Fibroblast of lung (primary cell): ENCODE measurements at places on chromosomes 13 and 19.

DNA sequence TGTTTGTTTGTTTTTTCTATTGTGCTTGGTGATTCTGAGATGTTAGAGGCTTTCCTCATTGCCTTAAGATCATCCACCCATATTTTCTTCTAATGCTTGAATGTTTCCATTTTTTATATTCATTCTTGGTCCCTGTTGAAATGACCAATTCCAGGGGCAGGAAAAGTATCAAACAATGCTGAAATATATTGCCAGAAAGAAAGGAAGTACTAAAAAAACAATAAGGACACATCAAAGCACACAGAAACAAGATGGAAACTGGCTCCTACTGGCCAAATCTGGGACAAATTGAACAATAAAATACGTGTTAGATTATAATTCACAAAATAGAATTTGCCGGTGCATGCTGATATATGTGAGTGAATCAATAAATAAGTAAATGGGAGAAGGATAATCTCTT, 23.9 kb downstream of the ZDHHC20 start:
- DNase-seq, result no peak

DNA sequence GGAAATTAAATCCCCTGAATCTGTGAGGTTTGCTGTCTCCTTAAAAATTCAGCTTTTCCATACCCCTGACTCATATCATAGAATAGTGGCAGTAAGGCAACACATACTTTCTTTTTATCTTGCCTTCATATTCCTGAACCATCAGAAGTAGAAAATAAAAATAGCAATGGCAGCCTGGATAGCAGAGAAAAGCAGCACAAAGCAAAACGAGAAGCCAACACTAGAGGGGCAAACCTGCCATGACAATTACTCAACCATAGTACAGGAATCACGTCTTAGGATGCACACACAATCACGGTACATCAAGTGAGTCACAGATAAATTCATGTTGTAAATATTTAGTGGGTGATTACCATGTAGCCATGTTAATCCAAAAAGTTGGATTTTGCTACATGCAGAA, 343.0 kb downstream of the ITGBL1 start:
- DNase-seq, result no peak

DNA sequence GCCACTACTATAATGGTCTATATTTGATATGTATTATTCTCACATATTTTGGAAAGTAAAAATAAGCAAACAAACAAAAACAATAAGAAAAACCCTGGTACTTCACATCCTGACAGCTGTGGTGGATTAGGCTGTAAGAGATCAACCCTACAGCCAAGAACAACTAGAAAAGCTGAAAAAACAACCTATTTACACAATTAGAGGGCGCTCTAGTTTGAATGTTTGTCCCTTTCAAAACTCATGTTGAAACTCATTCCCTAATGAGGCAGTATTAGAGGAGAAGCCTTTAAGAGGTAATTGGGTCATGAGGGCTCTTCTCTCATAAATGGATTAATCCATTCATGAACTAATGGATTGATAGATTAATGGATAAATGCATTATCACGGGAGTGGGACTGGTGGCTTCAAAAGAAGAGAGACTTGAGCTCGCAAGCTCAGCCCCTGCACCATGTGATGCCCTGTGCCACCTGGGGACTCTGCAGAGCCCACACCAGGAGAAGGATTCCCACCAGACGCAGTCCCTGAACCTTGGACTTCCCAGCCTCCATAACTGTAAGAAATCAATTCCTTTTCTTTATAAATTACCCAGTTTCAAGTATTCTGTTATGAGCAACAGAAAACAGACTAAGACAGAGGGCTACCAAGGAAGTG, 733.9 kb upstream of the ARGLU1 start:
- peak; percentile 26 for DNase-seq

DNA sequence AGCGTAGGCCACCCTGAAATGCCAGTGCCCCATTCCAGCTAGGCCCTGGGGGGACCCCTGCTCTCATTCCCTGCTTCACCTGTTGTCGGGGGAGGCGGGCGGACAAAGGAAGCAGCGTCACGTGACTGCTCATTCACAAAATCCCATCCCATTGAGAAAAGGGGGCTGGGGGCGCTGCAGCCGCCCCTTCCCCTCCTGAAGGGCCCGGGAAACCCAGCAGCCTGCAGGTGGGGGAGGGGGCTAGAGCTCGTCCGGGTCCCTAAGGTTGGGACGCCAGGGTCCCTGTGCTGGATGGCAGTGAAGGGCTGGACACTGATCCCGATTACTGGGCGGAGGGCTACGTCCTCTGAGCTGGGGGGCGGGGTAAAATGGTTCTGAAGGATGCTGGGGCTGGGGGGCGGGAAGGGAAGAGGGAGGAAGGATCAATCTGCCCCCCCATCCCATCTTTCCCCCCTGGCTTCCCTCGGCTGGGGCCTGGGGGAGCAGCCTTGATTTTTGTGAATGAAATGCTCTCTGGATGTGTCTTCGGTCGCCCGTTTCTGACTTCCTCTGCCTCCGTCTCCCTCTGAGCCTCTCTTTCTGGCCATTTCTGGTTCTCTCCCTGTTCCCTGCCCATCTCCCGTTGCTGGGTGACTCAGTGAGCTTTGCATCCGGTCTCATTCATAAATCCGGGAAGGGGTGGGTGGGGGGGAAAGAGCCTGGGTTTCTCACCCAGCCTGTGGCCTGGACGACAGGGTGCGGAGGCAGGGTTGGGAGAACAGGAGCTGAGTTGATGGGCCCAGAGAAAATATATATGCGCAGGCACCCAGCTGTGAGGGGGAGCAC, 816 bp downstream of the SPRED3 start:
- peak; percentile 75 for DNase-seq

DNA sequence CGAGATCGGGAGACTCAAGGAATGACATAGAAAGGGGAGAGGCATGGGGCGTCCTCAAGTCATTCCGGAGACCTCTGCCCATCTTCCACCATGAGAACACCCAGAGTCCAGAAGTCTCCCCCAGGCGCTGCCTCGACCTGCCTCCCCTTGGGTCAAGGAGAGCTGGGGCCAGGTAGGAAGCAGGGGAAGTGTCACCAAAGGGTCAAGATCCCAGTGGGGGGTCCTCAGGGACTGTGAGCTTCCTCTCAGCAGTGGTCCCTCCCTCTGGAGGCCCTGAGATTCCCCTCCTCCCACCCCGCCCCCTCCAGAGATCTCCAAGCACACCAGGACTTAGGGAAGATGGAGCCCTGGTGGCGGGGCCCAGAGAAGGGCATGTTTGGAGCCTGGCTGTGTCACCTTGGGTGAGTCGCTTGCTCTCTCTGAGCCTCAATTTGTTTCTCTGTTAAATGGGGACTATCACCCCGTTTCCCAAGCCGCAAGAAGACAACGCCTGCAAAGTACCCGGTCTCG, 919 bp downstream of the DACT3 start:
- no peak for DNase-seq

DNA sequence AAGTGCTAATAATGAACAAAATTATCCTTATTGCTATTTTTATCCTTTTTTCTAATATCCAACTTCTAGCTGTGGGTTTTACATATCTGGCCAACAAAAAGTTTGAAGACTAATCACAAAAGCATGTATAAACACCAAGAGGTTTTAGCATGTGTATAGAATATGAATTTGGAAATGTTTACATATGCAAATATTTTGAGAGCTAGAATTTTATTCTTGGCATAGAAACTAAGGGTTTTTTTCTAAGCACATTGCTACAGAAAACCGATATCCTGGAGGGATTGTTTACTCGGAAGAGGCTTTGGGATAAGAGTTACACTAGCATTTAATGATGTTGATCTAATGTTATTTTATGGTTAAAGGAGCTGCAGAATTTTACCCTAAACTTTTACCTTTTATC, 392.1 kb downstream of the EFNB2 start:
- peak; percentile 95 for DNase-seq

GRCh38 chr13:34942732-34943435, 814 bp downstream of the NBEA start:
- DNase-seq, result no peak

DNA sequence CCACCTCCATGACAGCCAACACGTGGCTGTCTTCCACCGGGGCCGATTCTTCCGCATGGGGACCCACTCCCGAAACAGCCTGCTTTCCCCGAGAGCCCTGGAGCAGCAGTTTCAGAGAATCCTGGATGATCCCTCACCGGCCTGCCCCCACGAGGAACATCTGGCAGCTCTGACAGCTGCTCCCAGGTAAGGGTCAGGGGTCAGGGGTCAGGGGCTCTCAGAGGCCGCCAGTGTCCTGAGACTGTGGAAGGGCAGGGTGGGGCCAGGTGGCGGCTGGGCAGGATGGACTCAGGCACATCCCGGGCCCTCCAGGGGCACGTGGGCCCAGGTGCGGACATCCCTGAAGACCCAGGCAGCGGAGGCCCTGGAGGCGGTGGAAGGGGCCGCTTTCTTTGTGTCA, 15.0 kb downstream of the CPT1C start:
- DNase-seq, result no peak

DNA sequence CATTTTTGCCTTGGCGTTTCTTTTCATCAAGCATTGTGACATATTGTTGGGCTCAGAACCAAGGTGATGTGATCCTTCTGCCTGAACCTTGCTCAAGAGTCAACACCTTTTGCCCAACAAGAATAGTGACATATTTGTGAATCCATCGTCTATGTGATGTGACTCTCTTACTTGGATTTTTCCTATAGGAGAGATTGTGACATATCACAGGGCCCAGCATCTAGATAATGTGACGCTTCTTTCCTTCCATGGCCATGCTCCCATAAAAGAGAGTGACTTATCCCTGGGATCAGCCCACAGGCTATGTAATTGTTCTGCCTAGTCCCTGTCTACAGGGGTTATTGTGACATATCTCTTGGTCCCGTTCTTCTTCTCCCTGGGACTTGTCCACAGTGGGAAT, 8.5 kb upstream of the ZNF429 start:
- no peak for DNase-seq

DNA sequence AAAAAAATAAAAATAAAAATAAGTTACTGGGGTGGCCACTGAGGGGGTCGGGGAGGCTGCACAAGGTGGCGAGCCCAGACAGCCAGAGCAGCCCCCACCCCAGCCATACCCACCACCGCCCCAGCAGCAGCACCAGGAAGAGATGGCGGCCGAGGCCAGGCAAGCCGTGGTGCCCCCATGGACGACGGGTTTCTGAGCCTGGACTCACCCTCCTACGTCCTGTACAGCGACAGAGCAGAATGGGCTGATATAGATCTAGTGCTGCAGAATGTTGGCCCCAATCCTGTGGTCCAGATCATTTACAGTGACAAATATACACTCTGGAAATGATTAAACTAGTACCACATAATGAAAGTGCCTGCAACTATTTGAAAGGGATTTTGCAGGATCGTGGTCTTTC, 71.6 kb upstream of the ZDHHC20 start:
- no peak for DNase-seq

DNA sequence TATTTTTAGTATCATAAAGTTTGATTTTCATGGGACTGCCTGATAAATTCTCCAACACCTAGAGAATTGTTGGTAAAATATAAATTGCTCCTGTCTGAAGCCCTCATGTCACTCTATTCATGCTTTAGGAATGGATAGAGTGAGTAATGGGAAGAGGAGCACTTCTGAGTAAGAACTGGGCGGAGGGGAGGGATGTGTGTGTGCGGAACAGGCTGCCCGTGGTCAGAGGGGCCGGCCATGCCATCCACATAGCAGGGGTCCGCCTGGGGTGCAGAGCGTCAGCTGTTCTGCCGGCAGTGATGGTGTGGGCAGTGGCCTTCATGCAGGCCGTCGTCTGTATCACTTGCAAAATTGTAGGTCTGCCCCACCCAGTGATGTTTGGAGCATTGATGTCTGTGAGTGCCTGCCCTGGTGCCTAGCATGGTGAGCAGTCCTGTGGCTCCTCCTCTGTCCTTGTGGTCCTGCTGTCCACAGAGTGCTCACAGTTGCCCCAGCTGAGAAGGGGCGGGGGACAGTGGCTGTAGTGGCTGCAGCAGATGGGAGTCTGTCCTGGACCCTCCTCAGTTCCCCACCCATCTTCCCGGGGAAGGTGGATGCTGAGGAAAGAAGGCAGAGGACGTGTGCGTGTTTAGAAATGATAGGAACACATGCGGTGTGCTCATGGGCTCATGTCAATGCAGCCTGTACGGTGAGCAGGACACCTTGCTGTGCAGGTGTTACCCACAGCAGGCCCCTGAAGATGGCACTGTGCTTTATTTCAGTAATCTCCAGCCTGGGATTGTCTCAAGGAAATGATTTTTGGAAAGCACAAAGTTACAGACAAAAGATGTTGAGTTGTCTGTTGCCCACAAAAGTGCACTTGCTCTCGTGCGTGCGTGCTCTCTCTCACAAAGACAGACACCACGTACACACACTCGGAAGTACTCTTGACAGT, 49.4 kb upstream of the TEX29 start:
- peak; percentile 52 for DNase-seq

DNA sequence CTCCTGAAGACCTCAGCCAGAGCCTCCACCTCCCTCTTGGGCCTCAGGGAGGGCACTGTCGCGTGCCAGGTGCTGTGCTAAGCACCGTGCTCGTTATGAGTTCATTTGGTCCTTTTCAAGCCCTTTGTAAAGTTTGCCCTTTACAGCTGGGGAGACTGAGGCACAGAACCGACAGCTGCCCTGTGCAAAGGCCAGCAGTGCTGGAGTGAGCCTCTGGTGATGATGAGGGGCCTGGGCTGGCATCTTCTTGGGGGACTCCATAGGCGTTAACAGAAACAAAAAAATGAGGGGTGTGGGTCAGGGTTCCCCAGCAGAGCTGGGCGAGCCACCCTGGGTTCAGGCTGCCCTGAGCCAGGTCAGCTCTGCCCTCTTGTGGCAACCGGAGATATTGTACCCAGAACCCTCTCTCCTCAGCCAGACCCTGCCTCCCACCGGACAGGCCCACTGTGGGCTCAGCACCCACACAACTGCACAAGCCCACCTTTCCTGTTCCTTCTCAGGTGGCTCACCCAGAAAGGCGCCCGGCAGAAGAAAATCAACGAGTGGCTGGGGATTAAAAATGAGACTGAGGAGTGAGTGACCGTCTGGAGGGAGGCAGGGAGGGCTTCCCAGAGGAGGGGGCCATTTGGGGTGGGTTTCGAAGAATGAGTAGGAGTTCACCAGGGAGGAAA, 5.5 kb upstream of the IFI30 start:
- no peak for DNase-seq

DNA sequence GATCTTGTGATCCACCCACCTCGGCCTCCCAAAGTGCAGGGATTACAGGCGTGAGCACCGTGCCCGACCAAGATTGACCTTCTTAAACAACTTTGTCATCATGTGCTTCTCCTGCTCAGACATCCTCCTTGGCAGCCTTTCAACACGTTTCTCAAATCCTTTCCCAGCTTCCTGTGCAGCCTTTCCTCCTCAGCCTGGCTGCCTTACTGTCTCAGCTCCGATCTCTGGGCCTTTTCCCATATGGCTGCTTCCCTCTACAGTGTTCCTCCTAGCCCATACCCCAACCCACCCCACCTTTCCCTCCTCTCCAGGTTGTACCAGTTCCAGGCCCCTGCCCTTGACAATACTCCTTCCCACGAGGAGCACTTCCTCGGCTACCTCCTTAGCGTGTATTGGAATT, 7.2 kb downstream of the PHF11 start:
- peak; percentile 76 for DNase-seq

- peak; percentile 61 for DNase-seq
These were observed 1.1 kb downstream of the WTIP start for GRCh38 chr19:34482380-34483250.

DNA sequence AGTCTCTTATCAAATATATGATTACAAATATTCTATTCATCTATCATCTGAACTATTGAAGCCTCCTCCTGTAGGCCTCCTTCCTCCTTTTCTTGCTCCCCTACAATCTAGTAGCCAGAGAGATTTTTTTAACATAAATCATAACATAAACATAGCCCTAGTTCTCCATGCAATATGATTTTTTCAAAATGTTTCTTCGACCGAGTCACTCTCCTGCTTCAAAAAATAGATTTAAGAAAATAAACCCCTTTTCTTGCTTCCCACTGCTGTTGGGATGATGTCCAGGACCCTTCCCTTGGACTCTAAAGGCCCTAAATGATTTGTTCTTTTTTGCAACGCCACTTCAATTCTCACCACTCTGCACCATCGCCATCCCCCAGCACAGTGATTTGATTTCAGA, 319.7 kb upstream of the TSHZ3 start:
- DNase-seq, result peak; percentile 42
